ENCODE measurements at places on chromosomes 2 and 18. TPM values are rescaled to one million over a fixed set of nuclear protein-coding genes. Genes with fewer than 3 reads are reported as not detected.

DNA sequence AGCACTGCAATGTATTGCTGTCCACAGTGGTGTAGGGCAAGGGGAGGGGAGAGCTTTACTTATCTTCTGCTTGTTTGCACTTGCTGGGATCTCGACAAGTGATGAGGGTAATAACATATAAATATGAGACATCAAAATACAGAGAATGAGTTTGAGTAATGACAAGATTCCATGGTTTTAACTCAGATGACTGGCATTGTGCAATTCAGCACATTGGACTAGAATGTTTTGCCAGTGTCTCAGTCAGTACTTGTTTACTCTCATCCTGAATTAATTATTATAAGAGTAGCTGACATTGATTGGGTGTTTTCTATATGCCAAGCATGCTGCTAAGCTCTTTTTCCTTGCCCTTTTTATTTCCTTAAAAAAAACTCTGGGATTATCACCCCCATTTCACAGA is 306.7 kb upstream of the MMADHC start:
- DNase-seq, result no peak

DNA sequence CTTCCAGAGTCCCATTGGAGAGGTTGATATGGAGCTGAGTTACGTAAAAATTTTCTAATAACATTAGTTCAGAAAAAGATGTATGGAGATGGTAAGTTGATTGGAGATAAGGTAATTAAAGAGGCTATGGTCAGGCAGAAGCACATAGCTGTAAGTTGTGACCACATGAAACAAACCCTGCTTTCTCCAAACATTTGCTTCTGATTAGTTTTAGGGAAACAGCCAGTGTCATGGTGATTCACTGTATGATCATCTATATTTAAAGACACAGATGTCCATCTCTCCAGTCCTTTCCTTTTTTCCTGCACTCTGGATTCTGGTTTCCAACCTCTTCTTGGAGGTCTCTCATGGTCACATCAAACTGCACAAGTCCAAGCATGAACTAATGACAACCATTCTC is 1550.8 kb upstream of the PIK3C3 start:
- no peak for DNase-seq

DNA sequence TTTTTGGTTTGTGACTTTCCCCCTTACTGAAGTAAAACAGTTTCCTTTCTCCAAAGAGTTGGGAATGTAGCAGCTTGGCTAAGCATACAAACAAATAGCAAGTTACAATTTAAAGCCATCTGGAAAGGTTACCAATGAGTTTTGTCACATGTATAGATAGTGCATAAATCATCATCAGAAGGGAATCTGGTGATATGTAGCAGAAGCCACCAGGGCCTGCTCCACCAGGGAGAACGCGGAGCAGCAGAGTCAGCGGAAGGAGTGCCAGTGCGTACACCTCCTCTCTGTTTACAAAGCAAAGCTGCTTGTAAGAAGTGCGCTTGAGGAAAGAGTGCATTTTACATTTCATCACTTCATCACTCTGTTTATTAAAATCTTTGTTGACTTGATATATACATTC is 240.1 kb downstream of the FAM210A start:
- no peak for DNase-seq

- no peak for DNase-seq
These were observed 25.0 kb downstream of the FAM171B start for GRCh38 chr2:186718903-186719302.

- no peak for DNase-seq
These were observed 387.8 kb downstream of the IRS1 start for GRCh38 chr2:226411727-226412360.

- peak; percentile 97 for DNase-seq
These were observed 151.1 kb upstream of the NT5C1B start for GRCh38 chr2:18740474-18740881.

GRCh38 chr2:19119326-19120001 is 239.0 kb downstream of the OSR1 start:
- no peak for DNase-seq

DNA sequence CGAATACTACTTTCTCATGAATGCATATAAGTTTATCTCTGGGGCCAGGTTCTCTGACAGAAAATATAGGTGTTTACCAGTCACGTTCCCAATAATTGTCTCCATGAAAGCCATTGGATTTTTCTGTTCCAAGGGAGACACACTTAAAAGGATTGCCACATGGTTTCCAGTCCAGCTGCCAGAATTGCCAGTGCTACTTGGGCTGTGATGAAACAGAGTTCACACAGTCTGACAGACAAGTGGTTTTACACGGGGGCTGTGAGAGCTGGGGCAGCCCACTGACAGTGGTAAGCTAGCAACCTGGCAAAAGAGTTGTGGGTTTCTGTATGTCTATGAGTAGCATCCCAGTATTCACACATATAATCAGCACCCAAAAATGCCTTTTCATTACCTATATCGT is 27.7 kb upstream of the ATRAID start:
- DNase-seq, result peak; percentile 49

LCT gene
- not detected for total RNA-seq

SPIRE1 gene
- total RNA-seq, result 43.4 TPM

FAHD2A gene
- 2.7 TPM for total RNA-seq

UXS1 gene
- 24.0 TPM for total RNA-seq

IL1R2 gene
- 0.57 TPM for total RNA-seq

GAL3ST2 gene
- total RNA-seq, result 0.25 TPM
